Fibroblast of lung (primary cell): ENCODE measurements at places on chromosomes 11 and 22.
A peak's percentile ranks its signal among the peaks of the same experiment; 100 is the strongest.

- no peak for DNase-seq
These were observed 83.2 kb upstream of the POU2AF2 start for GRCh38 chr11:111162305-111162704.

GRCh38 chr22:40030026-40030757 lies 35.4 kb downstream of the FAM83F start:
- DNase-seq, result no peak

DNA sequence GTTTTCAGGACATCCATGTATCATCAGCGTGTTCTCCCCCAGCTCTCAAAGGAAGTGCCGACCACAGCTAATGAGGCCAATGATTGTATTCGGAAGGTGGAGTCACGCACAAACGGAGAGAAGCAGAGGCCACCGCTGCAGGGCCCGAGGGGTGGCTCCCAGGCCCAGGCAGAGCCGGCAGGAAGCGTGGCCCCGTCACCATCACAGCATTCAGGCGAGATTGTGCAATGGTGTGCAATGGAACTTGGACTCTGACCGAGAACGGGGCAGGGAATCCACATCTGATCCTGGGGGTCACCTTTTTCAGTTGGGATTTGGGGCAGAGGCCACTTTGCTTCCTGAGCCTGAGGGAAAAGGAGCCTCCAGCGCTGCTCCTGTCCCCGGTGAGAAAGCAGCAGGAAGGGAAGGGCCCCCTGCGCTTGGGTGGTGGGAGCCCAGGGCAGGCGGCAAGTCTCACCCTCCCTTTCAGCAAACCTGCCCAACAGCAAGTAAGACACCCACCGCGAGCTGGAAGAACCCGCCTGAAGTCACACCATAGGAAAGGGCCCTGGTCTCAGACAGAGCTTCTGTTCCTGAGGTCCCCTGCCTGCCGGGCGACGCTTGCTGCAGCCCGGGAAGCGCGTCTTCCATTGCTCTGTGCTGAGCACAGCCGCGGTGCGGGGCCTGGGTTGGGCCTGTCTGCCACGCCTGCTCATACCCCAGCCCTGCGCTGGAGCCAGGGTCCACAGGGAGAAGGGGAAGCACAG lies 1430.7 kb downstream of the BRD1 start:
- no peak for DNase-seq

DNA sequence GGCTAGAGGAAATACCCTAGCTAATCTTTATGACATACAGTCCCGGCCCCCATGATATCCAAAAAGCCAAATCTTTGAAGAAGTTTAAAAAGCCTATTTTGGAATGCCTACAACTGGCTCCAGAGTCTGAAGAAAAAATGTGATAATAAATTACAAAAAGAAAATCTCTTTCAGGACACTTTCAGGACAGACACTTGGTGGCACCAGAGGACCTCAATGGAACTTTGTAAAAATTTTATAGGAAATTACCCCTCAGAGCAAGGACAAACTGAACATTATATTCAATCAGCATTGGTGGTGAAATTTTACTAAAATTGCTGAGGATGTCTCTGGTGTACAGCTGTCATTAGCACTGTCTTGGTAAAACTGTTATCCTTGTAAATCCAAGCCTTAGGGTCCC lies 81.0 kb downstream of the CCDC73 start:
- peak; percentile 3 for DNase-seq

GRCh38 chr11:94742665-94743064 lies 25.5 kb upstream of the AMOTL1 start:
- DNase-seq, result no peak

GRCh38 chr11:27470826-27471588 lies 1.6 kb downstream of the LGR4 start:
- DNase-seq, result no peak

GRCh38 chr22:48240935-48241230 lies 1478.4 kb downstream of the TBC1D22A start:
- no peak for DNase-seq
